M059J (cell line): ENCODE measurements at places on chromosomes 4 and X. TPM values are rescaled to one million over a fixed set of nuclear protein-coding genes. Genes with fewer than 3 reads are reported as not detected.

Gene SPANXB1
- total RNA-seq, result 43.0 and 87.1 TPM in 2 replicates

Gene ABCG2
- 11.9 and 14.7 TPM in 2 replicates for total RNA-seq

Gene CWH43
- total RNA-seq, result not detected in 2 replicates

Gene TCEAL8
- total RNA-seq, result 160 and 176 TPM in 2 replicates

Gene BRCC3
- 14.5 and 26.9 TPM in 2 replicates for total RNA-seq

- no peak for DNase-seq
Measured at GRCh38 chrX:2693113-2694002, 2.3 kb downstream of the CD99 start.

GRCh38 chrX:5458300-5458842 is 770.3 kb downstream of the NLGN4X start:
- DNase-seq, result no peak

DNA sequence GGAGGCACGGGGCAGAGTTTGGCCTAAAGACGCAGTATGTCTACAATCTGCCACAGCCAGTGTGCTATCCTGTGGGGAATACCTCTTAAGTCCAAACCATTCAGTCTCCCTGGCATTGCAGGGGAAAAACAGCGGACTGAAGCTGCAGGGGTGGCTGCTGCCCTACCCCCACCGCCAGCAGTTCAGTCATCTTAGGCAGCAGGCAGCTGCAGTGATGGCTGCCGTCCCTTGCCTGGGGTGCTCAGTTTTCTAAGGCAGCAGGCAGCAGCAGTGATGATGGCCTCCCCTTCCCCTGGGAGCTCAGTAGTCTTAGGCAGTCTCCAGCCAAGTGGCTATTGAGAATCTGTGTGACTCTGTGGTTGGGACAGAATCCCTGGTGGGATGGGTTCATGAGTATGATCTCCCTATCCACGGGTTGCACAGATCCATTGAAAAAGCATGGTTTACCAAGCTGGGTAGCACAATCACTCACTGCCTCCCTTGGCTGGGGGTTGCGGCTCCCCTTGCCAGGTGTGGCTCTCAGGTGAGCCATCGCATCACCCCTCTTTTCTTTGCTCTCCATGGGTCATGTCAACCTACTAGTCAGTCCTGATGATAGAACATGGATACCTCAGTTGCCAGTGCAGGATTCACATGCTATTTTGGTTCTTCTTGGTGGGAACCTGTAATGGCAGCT is 48.9 kb upstream of the GRID2 start:
- no peak for DNase-seq

GRCh38 chrX:65667503-65668376 is at the start of gene MSN:
MSN (plus strand) TSS chrX:65667654; CDS start chrX:65667842, 188 bp downstream.
- peak; percentile 78 for DNase-seq

GRCh38 chrX:8688776-8689175 is 43.2 kb downstream of the ANOS1 start:
- no peak for DNase-seq

- DNase-seq, result no peak
Measured at GRCh38 chr4:8433136-8433535, 7.4 kb downstream of the ACOX3 start.

GRCh38 chr4:1722551-1723118 is 1.3 kb downstream of the TACC3 start:
- DNase-seq, result no peak

GRCh38 chr4:78656968-78657445 is 105.4 kb downstream of the ANXA3 start:
- DNase-seq, result peak; percentile 41

GRCh38 chr4:67604749-67605148 is 46.2 kb downstream of the STAP1 start:
- DNase-seq, result no peak

DNA sequence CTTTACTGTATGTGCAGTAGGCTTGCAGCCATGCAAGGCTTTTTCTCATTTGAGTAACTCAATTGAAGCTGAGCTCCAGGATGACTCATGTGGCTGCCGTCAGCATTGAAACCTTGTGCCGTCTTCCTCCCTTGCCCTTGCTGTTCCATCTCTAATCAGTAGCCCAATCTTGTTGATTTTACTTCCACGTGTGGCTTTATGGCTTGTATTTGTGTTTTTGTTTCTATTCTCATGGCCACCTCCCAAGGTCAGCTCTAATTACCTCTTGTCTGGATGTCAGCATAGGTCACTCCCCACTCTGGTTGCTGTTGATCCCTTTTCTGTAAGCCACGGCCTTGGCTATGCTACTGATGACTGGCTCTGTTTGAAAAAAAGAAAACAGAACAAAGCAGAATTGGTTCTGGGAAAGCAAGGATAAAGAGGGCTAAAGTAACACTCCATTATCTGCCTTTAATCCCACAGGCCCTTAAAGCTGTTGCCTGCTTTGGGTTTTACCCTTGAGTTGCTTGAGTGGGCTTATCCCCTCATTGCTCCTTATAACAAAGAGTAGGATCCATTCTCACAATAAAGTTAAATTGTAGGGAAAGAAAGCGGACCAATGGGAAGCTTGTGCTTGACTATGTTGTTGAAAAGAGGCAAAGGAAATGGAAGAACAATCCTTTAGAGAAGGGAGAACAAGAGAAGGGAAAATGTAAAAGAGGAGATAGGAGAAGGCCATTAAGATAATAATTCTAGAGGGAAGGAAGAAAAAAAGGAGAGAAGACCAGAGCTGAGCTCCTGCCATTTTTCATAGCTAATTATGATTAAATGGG is 173.9 kb upstream of the PGRMC2 start:
- peak; percentile 91 for DNase-seq

GRCh38 chr4:108683479-108683878 is 33.1 kb downstream of the OSTC start:
- peak; percentile 29 for DNase-seq

GRCh38 chr4:170193496-170193895 is 103.7 kb upstream of the AADAT start:
- DNase-seq, result no peak
